ENCODE measurements at places on chromosomes 4 and X.

DNA sequence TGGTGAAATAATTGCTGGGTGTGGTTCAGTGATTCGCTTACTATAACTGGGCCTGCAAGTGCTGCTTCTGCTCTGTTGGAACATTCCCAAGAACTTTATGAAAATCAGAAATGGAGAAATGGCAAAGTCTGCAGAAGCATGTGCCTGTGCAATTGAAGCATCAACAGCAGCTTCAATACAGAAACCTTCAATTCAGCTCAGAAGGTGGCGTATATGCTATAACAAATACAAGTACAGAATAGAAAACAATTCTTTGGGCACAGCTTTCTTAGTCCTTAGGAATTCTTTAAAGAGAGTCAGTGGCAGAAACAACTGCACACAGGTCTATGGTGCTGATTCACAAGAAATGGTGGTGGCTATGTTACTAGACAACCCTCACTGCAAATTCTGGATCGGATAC is 18.0 kb upstream of the PDHA2 start:
- no peak for DNase-seq

GRCh38 chr4:123488916-123489315 is 92.3 kb downstream of the SPRY1 start:
- no peak for DNase-seq

DNA sequence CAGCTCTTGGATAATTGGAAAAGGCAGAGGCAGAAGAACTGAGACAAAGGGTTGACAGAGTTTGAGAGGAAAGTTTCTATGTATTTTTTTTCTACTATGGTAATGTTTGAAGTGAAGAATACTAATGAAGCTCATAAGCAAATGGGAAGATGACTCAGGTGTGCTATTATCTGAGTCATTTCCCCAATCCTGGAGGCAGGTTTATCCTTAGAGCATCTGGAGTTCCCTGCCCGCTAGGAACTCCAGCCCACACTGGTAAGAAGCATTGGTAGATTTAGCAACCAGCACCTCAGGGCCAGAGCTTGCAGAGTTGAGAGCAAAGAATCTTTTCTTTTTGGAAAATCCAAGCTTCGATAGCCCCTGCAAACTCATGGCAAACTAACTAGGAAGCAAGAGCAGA is 55.2 kb downstream of the DOCK11 start:
- no peak for DNase-seq

DNA sequence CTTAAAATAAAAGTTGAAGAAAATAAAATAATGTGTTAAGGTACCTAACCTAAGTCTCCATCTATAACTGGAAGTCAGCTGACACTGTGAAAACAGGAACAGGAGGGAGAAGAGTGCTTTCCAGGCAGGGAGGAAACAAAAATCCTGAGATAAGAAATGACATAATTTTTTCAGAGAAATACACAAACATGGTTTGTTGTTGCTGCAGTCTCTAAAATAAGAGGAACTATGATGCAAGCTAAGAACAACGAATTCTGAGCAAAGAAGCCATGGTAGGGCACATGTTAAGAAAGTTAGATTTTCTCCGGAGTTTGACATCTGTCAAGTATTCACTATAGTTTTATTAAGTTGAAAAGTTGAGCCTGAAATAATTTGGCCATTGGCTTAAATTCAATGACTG is 26.9 kb downstream of the PAPSS1 start:
- no peak for DNase-seq

GRCh38 chrX:22934640-22935039 is 65.1 kb upstream of the DDX53 start:
- no peak for DNase-seq

GRCh38 chrX:111309083-111309482 is 38.8 kb upstream of the CAPN6 start:
- DNase-seq, result no peak

GRCh38 chr4:168777277-168777965 is 232.6 kb downstream of the CBR4 start:
- DNase-seq, result no peak

GRCh38 chrX:149682031-149682430 is 29.8 kb upstream of the MAGEA11 start:
- DNase-seq, result no peak

- no peak for DNase-seq
Measured at GRCh38 chr4:98203332-98204235, 57.6 kb upstream of the RAP1GDS1 start.

- DNase-seq, result no peak
Measured at GRCh38 chrX:119503484-119503861, 35.2 kb downstream of the SLC25A5 start.

DNA sequence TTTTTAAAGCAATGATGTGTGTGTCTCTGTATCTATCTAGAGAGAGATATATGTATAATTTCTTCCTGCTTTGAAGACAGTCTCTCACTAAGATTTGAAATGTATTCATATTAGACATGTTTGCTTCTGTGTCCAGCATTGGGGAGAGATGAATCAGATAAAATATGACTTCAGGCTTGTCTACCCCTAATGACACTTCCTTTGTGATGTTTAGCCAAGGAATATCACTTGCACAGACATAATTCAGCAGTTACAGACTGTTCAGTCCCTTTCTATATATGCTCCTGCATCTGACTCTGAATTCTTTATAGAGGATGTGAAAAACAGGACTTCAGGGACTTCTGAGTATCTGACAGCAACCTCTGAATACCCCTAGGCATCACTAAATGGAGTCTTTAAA is 158.4 kb downstream of the DCLK2 start:
- no peak for DNase-seq

GRCh38 chrX:129043138-129043537 is 480.2 kb downstream of the SMARCA1 start:
- DNase-seq, result no peak

GRCh38 chr4:109786846-109787245 is 15.0 kb downstream of the CFI start:
- DNase-seq, result no peak

- DNase-seq, result no peak
Measured at GRCh38 chr4:39464886-39465501, 6.1 kb downstream of the LIAS start.

DNA sequence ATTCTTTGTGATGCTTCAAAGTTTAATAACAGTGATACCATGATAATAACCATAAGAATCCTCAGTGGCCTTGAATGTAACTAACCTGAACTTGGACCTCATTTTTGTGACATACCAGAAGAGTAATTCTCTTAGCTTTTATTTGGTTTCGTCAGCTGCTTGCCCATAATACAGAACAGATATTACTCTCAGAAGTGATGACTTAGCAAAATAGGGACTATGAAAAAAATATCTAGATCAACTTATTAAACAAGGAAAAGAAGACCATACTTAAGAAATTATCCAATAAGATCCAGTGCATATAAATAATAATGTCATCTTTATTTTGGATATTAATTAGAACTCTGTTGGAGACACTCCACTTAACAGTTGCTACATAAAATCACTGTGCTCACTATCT is 236.9 kb upstream of the GPC4 start:
- no peak for DNase-seq

Measured in stimulated activated CD4-positive, alpha-beta T cell treated with anti-CD3 and anti-CD28 coated beads, Interleukin-1b, Interleukin-23, amount 100 ng/mL, for 1 hour (primary cell).